ENCODE measurements at places on chromosomes 2 and 18.

DNA sequence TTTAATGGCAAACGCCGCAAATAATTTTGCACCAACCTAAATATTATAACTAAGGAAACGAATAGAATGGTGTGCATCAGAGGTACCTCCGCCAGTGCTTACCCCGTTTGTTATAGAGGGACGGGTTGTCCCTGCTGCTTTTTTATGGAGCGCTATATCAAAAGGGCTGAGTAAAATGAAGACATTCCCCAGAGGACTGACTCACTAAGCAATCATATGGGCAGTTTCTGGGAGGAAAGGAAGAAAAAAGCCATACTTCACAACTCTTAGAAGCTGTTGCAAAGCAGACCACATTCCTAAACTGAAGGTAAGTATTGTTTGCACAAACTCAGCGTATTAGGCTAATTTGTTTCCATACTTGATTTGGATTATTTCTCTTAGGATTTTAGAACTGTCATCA lies 12.9 kb downstream of the ID2 start:
- peak; percentile 75 for DNase-seq

GRCh38 chr2:147442816-147443215 lies 402.0 kb upstream of the ACVR2A start:
- no peak for DNase-seq

DNA sequence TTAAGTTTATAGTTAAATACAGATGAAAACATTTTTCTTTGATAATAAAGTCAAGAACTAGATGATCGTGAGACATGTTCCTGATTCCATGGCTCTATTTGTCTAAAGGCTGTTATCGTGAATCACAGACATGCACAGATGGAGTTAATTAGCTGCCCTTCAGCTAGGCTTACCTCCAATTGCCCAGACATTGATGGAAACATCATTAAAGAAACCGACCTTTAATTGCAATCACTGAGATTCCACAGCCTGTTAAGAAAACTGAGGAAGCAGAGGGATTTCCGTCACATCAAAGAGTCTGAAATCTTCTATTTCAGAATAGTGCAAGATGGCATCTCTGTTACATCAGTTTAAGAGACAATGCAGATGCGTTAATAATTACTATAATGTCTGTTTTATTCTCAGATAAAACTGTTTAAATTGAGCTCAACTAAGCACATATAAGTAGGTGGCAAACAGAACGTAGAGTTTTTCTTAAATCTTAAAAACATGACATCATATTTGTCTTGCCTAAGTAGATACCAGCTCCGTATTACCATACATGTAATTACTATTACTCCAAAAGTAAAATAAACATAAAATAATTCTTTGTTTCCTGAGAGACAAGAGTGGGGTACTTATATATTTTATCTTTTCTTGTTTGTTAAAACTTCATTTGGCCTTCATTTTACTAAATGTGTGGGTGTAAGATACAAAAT lies 23.9 kb upstream of the CRACDL start:
- DNase-seq, result peak; percentile 58

DNA sequence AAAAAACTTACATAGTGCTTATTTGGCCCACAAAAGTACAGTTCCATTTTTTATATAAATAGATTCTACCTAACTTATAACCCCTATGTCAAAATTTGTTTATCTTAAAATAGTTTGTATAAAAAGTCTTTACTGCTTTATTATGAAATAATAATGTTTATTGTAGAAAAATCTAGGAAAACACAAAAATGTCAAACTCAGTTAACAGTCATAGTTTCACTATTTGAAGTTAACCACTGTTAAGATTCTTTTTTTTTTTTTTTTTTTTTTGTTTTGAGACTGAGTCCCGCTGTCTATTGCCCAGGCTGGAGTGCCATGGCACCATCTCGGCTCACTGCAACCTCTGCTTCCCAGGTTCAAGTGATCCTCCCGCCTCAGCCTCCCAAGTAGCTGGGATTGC lies 26.5 kb upstream of the ABI2 start:
- no peak for DNase-seq

DNA sequence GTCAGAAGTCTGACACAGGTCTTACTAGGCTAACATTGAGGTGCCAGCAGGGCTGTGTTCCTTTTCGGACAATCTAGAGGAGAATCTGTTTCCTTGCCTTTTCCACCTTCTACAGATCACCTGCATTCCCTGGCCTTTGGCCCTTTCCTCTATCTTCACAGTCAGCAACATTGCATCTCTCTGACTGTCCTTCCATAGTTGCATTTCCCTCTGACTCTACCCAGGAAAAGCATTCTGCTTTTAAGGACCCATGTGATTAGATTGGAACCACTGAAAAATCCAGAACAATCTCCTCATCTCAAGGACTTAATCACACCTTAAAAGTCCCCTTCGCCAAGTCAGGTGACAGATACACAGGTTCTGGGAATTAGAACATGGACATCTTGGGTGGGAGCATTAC lies 181.5 kb downstream of the SLC8A1 start:
- no peak for DNase-seq

DNA sequence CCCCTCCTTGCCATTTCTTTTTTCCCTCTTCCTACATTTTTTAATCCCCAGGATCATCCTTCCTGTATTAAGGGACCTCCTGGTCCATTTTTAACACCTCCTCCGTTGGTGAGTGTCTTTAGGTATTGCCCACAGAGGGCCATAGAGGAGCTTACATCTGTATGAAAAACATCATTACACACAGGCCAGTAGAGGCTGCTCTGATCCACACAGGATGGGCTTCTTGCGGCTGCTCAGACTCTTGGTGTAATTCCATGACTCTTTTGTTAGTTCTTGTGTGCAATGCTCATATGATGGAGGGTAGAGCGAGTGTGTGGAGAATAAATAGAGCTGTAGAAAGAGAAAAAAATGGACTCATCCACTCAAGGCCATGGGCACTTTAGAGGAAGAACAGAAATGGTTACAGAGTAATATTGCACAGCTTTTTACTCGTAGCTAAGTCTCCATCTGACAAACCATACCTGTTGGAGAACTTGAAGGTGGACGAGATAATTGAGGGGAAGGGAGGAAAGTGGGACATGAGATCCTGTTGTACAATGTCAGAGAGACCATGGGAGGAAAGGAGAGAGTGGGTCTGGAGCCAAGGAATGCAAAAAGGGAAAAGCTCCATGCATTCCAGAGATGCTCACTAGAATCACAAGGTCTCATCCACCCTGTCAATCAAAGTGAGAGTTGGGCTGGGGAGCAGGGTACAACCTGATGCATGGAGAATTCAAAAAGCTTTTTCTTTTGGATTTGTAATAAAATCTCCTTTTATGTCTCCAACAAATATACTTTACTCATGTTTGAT lies 129.7 kb upstream of the TNP1 start:
- peak; percentile 17 for DNase-seq

- DNase-seq, result no peak
These were observed 220.4 kb upstream of the PKDCC start for GRCh38 chr2:41827354-41827971.

DNA sequence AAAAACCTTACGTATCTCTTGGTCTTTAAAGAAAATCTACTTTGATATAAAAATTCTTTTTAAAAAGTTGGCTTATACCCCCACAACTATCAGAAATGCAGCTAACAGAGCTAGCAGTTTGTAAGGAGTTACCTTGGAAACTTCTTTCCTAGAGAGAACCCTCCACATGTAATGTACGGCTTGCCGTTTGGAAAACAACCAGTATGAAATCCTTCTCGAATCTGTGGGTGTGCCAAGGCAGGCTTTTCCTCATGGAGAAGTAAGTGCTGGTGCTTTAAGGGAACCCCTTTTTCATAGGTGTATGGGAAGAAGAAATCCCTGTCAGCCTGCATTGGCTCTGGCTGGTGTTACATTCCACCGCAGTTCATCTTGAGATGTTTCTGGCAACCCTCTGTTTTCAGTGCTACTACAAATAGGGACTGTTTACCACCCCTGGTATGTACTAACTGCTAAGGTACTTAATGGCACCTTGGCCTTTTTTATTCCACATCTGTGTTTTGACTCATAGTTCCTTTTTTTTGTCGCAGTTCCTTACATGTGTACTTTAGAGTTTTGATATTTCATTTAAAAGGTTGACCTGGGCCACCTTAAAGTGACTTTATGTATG lies 248.4 kb downstream of the FHOD3 start:
- no peak for DNase-seq

GRCh38 chr2:66553370-66553769 lies 118.4 kb downstream of the MEIS1 start:
- no peak for DNase-seq

GRCh38 chr18:77444385-77444784 lies 194.7 kb downstream of the GALR1 start:
- DNase-seq, result no peak

GRCh38 chr18:74356959-74357358 lies 41.3 kb downstream of the C18orf63 start:
- DNase-seq, result no peak

GRCh38 chr18:3616744-3617143 lies 166.8 kb downstream of the TGIF1 start:
- no peak for DNase-seq
